RWPE1 (cell line): ENCODE measurements at places on chromosomes 7 and 10.

- peak; percentile 68 for DNase-seq
Measured at GRCh38 chr10:5466451-5467206, 32.7 kb downstream of the CALML5 start.

DNA sequence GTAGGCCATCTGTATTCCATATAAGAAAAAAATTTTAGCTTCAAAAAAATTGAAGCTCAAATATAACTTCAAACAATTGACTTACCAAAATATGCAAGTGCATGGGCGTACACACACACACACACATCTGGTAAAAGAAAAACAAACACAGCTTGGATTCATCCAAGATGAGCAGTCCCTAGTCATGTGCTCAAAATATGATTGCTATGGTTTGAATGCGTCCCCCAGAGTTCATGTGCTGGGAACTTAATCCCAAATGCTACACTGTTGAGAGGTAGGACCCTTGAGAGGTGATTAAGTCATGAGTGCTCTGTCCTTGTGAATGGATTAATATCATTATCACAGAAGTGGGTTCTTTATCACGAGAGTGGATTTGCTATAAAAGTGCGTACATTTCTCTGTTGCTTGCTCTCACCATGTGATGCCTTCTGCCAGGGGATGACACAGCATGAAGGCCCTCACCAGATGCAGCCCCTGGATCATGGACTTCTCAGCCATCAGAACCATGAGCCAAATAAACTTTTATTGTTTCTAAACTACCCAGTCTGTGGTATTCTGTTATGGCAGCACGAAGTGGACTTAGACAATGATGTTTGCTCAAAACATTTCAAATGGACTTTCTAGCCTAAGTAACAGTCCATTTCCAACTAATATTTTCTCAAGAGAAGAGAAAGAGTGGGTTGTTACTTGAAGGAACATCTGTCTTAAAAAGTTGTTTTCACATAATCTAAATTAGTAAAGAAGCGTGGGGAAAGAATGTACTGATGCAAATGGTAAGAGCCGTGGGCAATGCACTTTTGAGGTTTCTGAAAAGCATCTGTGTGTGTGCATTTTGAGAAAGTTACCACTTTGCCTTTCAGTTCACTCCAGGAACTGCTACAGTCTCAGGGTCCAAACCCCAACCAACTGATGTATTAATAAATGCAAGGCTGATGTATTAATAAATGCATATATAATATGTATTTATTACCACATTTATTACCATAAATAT lies 15.1 kb upstream of the SVIL start:
- DNase-seq, result no peak

DNA sequence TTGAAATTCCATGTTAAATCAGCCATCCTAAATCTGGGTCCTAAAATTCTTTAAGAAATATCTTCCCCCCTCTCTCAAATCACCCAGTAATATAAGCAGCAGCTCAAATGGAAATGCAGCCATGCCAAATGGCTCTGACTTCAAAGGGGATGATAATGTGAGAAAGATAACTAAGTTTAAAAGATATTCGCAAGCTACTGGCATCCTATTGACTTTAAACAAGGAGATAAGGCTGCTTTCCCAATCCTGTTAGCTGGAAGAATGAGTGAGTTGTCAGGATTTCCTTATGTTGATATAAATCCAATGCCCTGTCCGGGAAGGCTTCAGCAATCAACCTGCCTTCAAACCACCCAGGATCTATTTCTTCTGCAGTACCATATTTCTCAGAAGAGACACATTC lies 172.0 kb downstream of the FANK1 start:
- DNase-seq, result no peak

DNA sequence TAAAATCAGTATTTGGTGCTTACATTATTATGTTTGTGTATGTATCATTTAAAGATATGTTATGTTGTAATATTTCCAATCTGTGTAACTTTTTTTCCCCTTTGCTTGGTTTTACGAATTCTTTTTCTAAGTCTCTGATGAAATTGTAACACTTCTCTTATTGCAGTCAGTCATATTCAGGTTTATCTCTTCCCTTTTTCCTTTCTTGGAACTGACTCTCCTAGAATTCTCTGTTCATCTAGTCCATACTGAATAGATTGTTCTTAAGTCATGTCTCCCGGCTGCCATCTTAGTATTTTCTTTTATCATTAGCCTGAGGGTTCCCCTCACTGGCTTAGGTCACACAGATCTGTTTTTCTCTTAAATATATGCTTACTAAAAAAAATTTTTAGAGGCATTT lies 44.6 kb downstream of the PHTF2 start:
- no peak for DNase-seq

DNA sequence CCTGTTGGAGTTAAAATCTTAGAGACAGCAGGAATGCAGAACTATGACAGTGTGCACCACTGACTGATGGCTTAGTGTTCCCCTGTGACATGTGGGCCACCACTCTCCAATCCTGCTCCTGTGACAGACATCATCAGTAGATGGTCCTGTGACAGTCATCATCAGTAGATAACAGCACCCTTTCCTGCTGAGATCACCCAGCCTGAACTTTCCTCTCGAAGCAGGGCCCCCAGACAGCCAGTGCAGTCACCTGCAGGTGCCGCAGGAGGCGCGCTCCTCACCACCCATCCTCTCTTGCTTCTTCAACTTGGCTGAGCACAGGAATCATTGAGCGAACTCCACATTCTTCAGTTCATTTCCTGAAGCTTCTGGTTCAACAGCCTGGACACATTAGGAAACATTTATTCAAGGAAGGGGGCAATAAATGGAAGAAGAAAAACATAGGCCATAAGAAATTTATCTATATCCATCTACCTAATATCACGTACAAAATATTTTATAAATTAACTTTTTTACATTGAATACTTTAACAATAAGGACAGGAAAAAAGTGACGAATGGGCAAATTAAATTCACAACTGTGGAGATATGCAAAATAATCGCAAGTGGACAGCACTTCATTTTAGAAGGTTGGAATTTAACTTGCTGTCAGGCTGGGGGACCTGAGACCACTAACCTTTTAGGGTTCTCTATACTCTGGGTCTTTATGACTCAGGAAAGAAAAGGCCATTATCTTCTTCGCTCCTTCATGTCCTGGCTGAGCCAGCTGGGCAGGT lies 32.0 kb upstream of the MKI67 start:
- DNase-seq, result no peak
